HEK293T (cell line): ENCODE measurements at places on chromosomes 4 and X.

DNA sequence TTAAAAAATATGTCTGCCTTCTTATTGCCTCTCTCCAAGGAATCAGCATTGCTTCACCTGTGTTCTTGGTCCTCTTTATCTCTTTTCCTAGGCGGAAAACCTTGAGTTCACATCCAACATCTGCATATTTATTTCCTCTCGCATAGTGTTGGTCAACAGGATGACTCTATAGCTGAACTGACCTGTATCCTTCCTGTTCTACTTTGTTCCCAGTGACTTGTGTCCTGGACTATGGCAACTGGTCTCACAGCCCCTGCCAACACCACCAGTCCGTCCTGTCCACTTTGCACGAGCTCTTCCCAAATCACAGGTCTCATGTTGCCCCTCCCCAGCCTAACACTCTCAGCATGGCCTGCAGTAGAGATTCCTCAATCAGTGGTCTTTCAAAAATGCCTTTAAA is 2.0 kb downstream of the DIPK2B start:
- no peak for DNase-seq

GRCh38 chrX:13759152-13759718 is 24.7 kb downstream of the OFD1 start:
- DNase-seq: no peak

DNA sequence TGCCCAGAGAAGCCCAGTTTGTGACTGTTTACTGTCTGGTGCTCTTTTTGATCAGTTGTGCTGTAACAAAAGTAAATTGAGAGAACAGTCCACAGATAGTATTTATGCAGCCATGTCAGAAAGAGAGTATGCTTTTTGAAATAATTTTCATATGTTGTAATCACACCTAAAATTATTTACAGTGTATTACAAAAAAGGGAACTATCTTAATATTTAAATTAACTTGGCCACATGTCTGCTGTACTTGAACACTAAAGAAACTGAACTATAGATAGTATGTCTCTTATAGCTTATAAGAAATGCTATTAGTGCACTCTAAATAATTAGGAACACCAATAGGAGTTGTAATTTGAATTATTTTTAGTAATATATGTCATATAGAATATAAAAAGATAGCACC is 30.2 kb downstream of the KIAA0232 start:
- DNase-seq: no peak

DNA sequence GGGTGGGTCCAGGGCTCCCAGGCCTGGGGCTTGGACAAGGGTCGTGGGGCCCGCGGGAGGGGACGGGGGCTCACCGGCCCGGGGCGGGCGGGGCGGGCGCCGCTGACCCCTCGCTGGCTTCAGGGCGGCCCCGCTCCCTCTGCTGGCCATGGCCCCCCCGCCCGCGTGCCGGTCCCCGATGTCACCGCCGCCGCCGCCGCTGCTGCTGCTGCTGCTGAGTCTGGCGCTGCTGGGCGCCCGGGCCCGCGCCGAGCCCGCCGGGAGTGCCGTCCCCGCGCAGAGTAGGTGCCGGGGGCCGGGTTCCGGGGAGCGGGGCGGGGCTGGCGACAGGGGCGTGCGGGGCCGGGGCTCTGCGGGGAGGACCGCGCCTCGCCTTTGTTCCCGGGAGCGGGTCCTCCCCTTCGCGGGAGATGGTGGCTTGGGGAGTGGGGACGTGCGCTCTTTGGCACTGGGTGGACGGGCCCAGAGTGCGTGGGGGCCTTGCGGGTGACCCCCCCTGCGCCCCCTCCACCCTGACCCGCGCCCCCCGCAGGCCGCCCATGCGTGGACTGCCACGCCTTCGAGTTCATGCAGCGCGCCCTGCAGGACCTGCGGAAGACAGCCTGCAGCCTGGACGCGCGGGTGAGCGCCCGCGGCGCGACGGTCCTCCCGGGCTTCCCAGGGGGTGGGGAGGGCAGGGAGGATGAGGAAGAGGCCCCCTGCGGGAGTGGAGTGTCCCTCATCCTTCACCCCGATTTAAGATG is 16.8 kb upstream of the NAT8L start:
- DNase-seq: peak; percentile 49

DNA sequence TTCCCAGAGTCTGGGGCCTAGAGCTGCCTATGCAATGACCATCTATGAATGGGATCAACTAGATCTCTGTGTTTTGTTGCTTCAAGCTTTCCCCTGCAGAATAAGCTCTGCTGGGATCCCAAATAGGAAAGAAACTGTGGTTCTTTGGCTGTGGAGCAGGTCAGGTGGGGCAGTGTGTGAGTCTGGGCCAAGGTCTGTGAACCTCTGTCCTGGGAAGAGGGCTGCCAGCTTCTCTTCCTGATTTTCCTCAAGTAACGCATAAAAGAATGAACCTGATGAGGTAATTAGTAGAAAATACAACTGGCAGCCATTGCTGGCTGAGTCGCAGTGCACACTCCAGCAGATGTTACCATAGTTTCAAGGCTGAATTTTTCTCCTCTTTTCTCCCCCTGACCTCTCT is 4.6 kb upstream of the PIN4 start:
- no peak for DNase-seq

GRCh38 chrX:16589211-16589610 is 60.7 kb upstream of the S100G start:
- no peak for DNase-seq

DNA sequence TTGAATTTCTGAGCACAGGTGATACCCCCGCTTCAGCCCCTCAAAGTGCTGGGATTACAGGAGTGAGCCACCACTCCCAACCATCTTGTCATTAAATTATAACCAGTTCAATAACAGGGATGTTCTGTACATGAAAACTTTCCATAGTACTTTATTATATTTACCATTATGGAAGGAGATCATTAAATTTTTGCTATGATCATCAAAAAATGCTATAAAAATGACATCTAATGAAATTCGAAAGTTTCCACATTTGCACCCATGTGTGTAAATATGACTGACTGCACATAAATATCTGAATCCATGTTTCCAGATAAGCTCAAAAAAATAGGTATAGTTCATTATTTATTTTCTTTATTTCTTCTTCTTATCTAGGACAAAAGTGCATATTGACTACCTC is 182.6 kb downstream of the FBXO8 start:
- DNase-seq: no peak

- no peak for DNase-seq
Observed at GRCh38 chr4:2393353-2394270, 24.8 kb downstream of the ZFYVE28 start.

DNA sequence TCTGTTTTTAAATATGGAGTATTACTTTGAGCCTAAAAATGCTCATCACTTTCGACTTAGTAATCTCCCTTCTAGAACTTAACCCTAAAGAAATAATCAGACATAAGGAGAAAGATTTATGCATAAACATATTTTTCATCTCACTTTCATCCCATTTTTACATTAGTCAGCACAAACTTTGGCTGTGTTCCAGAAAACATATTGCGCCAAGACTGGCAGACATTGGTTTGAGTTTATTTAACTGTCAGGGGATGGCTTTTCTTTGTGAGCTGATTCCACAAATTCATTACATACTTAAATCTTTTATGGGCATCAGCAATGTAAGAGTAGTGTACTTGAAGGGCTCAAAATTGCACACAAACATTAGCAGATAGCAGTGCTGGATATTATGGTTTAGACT is 23.7 kb downstream of the MAOA start:
- no peak for DNase-seq

DNA sequence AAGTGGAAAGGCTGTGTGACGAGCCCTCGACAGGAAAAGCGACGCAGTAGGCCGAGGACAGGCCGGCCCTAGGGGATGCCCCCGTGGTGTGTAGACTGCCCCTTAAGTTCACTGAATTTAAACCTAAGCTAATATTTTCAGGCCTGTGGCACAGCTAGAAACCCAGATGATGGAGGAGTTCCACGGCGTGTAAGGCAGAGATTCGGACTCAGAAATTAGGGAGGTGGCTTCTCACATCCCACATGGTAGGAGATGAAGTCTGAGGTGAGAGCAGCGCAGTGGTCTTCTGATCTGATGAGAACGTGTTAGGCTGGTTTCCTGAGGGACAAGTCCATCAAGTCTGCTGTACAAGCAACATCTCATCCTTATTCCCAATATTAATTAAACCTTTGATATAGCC is 7.8 kb downstream of the LRP2BP start:
- no peak for DNase-seq

- DNase-seq: no peak
Observed at GRCh38 chrX:71941776-71942175, 31.1 kb downstream of the NHSL2 start.

DNA sequence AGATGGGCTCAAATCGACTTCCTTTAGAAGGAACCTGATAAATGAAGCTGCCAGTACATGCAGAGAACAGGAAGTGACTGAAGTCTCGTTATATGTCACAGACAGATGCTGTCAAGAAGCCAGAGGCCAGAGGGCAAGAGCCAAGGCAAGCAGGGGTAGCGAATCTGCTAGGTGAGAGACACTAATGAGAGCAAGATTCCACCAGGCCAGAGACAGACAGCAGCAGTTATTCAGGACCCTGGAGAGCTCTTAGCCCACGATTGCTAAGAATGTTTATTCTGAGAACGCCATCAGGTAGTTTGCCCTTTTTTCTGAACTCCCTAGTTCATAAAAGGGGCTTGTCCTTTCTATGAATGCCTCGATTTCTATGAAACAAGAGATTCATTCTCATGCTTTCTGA is 73.7 kb downstream of the BEND2 start:
- peak; percentile 30 for DNase-seq

GRCh38 chr4:139916041-139916440 is 237.9 kb downstream of the MAML3 start:
- DNase-seq: no peak

DNA sequence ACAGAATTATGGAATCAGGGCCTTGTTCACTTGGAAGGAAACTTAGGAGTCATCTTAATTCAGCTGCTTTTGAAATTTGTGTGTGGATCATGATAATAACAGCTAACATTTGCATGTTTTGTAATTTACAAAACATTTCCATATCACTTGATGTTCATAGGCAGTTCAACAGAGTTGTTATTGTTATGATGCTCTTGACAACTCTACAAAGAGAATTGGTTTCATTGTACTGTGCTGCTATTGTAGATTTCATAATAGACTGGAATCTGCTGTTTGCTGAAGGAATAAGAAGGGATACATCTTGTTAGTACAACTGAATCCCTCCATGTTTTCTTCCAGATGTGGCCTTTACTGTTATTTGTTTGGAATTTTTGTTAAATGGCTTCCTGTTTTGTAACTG is 83.5 kb downstream of the CNKSR2 start:
- no peak for DNase-seq

DNA sequence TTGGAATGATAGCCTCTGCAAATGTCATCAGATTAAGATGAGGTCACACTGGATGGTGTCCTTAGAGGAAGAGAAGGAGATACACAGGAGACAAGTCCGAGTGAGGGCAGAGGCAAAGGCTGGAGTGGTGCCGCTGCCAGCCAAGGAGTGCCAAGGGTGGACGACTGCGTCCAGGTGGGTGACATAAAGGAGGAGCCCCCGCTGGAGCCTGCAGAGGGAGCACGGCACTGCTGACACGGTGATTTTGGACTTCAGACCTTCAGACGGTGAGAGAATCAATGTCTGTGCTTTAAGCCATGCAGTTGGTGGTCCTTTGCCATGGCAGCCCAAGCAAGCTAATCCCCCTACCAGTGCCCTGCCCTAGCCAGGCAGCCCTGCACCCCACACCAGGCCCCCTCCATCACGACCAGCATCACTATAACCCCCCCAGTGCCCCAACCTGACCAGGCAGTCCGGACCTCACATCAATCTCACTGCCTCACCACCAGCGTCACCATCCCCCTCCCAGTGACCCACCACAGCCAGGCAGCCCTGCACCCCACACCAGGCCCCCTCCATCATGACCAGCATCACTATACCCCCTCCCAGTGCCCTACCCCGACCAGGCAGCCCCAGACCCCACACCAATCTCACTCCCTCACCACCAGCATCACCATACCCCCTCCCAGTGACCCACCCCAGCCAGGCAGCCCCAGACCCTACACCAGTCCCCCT is 130.0 kb downstream of the HMX1 start:
- no peak for DNase-seq

- DNase-seq: no peak
Observed at GRCh38 chrX:30067677-30068076, 147.7 kb upstream of the MAGEB2 start.

DNA sequence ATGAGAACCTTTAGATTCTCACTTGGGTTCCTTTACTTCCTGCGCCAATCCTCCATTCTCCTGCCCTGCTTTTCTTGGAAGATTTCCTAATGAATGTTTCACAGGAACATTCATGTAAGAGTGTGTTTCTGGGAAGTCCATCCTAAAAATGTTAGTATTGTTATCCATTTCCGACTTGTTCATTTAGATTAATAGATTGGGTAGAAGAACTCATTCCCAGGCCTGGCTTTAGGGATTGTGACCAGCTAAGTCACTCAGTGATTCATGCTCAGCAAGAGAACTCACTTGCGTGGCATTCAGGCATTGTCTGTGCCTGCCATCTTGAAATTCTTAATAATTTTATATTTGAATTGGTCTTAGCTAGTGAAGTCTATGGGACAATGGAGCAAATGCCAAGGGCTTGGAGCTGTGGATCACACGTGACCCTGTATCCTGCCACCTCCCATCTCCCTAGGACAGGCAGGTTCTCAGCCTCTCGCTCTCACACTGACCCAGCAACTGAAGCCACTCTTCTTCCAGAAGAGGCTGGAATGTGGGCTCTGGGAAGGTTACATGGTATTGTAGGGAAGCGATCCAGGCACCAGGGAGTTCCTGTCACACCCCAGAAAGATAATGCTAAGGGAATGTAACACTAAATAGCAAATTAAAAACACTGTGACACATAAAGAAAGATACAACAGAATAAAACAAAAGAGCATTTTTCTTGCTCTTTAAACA is 562.1 kb downstream of the TMA16 start:
- no peak for DNase-seq

DNA sequence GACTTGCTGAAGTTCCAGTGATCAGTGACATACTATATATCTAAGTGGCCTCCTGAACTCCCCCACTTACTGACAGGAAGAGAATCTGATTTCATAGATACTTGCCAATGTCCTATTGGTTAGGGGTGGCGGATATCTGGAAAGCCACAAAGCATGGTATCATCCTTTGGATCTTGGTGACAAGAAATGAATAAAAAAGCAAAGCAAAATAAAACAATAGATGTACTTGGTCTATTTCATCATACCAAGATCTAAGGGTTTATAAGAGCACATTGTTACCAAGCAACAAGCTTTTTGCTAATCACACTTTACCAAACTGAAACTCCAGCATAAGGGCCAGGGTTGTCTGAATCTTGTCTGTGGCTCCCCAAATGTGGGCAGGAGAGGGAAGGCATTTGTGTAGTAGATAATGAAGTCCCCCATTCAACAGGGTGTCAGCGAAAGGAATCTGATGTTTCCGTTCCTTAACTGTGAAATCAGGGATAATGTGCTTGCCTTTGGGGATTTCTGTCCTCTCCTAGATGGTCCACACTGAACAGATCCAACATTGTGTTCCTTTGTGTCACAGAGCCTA is 125.0 kb upstream of the SMIM10 start:
- no peak for DNase-seq

GRCh38 chrX:38750551-38750950 is 50.7 kb upstream of the MID1IP1 start:
- no peak for DNase-seq

DNA sequence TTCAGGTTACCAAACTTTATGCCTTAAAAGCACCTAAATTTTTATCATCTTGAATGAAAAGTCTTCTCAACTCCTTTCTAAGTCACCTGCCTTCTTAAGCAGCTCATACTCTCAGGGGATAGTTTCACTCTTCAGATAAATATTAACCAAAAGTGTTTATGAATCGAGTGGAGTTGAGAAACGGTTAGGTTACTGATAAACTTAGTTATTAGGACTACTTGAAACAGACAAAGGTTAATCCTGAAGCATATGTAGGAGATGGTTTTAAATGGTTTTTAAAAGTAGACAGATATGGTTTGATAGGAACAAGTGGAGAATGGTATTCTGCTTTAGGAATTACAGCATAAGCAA is 32.8 kb downstream of the CLDN22 start:
- DNase-seq: no peak

- no peak for DNase-seq
Observed at GRCh38 chrX:57286507-57287251, at the start of gene FAAH2. Gene FAAH2, plus strand, starts transcription at chrX:57286706. Its CDS starts 120 bp downstream, at chrX:57286826.
